Bone marrow (tissue), 2 donors: ENCODE measurements at places on chromosomes 6 and 20.

- DNase-seq: no peak
Observed at GRCh38 chr20:62238569-62239277, 402 bp downstream of the OSBPL2 start.

DNA sequence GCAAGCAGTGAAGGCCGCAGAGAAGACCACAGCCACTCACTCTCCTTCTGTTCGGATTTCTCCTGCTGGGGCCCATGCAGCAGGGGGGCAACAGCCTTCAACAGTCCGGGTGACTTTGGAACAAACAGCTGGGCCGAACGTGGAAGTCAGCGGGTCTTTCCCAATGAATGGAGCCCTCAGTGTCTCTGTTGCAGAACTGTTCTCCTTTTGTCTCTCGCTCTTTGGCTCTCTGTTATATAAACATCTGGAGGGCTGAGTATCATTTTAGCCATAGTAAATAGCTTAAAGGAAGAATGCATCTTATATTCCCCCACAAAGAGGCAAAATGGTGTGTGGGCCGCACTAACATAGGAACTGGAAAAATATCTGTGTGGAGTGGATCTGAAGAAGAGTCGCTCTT is 136.7 kb upstream of the RALGAPA2 start:
- no peak for DNase-seq

- DNase-seq: no peak
Observed at GRCh38 chr6:26032340-26033084, 54.7 kb upstream of the HFE start.

DNA sequence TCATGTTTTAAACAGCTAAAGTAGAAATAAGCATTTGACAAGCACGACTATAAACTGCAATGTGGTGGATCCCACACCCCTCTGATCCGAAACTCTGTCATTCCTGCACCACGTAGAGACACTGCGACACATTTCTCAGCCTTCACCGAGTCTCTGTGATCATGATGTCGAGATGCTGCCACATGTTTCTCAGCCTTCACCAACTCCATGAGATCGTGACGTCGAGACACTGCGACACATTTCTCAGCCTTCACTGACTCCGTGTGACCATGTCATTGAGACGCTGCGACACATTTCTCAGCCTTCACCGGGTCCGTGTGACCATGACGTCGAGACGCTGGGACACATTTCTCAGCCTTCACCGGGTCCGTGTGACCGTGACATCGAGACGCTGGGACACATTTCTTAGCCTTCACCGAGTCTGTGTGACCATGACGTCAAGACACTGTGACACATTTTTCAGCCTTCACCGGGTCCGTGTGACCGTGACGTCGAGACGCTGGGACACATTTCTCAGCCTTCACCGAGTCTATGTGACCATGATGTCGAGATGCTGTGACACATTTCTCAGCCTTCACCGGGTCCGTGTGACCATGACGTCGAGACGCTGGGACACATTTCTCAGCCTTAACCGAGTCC is 143.0 kb downstream of the TTLL2 start:
- no peak for DNase-seq

DNA sequence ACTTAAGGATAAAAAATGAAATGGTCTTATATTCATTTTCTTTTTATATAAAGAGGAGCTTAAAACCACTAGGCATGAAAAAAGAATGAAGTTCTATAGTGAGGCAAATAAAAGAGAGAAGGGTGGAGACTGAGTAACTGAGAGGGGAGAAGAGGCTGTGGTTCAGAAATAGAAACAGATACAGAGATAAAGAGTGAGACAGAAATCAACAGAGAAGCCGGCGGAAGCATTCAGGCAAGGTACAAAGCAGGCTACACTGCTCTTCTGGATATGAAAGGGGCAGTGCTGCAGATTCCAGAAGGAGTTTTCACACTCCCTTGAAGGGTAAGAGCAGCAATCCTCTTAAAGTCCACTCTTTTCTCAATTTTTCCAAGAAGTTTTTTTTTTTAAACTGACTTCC is 29.9 kb downstream of the NFATC2 start:
- DNase-seq: no peak

DNA sequence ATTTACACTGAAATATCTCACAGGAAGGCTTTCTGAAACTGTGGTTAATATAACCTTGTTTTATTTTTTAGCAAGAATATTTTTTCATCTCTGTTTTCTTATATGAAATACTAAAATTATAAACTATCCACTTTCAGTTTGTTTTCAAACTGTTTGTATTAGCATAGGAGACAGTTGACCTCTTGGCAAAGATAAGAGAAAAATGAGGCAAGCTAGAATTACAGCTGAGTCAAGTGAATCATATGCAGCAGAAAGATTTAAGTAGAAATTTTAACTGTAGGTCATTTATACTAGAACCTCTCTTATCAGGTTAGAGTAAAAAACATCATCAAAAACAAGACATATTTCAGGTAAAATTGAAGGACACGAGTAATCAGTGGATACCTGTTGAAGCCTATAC is 792.6 kb downstream of the PHF3 start:
- DNase-seq: no peak

- DNase-seq: no peak
Observed at GRCh38 chr6:139007428-139007827, 19.4 kb upstream of the REPS1 start.

DNA sequence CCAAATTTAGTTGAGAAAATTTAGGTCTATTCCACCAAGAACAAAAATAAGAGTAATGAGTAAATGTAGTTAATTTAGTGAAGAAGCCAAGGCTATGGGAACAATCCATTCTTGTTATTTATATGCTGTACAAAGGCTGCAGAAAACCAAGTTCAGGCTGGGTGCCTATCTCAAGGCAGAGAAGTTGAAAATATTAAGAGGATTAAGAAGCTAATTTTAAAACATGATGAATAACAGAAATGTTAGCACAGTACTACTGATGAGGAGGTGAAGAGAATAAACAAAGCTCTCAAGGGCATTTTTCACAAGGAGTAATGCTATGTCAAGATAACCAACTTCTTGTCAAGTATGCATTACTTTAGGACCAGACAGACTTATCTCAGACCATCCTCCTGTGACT is 68.6 kb downstream of the RCAN2 start:
- no peak for DNase-seq

GRCh38 chr6:87241304-87241703 is 81.1 kb upstream of the SMIM8 start:
- DNase-seq: no peak

DNA sequence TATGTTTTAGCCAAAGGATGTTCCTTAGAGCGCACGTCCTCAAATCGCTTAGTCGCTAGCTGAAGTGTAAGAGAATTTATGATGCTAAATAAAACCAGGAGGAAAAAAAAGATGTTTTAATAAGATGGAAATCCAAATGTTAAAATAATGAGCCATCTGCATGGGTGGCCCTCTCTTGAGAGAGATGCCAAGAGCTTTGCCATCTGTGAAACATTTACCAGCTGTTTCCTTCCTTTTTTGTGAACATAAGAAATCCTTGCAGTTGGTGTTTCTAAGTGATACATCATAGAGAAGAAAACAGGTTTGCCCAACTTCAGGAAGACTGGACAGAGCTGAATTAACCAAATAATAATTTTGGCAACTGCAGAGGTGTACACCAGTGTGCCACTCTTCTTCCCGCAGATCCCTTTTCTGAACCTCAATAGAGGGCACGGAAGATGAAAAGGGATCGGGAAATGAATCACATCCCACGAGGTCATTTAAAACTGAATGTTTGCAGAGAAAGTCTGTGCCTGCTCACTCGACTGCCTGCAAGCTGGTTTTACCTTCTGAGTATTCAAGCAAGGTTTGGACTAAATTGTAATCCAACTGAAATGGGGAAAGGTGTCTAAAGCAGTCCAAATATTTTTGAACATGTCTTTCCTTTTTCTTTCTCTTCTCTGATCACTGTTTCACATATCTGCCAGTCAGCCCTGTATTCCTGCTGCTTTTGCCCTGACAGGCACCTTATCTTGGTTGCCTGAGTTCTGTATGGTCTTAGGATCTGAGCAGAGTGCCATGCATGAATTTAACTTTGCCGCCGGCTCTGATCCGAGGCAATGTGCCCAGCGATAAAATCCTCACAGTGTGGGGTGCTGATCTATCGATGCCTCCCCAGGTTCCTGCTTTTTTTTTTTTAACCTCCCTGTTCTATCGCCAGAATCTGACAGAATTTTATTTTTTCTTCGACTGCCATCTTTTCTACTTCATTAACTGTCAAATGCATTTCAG is 35.5 kb upstream of the TSHZ2 start:
- DNase-seq: no peak

DNA sequence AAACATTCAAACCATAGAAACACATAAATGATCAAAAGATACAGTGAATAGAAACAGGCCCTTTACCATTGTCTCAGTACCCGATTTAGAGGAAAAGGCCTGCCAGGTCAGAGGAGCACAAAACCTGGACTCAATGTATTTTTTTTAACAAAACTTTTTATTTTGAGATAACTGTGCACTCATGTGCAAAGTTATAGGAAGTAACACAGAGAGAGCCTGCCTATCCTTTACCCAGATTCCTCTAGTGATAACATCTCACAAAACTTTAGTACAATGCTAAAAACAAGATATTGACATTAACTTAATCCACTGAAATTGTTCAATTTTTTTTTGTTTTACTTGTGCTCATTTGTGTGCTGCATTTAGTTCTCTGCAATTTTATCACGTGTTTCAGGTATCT is 36.8 kb upstream of the SAMD3 start:
- DNase-seq: no peak

DNA sequence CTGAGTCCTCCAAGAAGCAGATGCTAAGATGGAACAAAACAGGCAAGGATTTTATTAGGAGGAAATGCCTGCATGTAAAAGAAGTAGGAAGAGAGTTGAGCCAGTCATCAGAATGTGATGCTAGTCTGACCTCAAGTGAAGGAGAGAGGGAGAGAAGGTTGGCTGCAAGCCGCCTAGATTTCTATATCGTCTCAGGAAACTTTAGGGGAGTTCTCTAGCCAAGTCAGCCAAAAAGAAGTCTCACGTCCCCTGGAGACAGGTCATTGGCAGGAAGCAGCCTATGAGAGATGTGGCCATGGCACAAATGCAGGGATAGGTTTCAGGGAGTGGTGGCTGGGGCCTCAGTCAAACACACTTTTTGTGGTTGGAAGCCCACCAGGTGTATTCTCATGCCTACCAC is 378.0 kb downstream of the CD109 start:
- no peak for DNase-seq

- no peak for DNase-seq
Observed at GRCh38 chr6:63537959-63538300, 34.4 kb upstream of the LOC128125822 start.

GRCh38 chr6:106527979-106528378 is 101.3 kb downstream of the RTN4IP1 start:
- DNase-seq: no peak

DNA sequence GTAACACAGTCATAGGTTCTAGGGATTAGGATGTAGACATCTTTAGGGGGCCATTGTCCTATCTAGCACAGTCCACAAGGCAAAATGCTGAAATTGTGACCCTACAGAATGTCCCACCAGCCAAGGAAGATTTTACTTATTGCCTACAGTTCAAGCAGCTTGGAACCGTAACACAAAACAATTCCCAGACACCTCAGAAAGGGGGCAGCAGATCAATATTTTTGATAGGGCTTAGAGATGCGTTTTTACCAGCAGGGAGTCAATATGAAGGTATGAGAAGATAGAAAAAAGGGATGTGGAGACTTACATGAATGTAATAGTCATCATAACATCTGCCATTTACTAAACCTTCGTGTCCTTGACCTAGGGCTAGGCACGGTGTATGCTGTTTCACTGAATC is 81.0 kb downstream of the TMEM170B start:
- no peak for DNase-seq

- DNase-seq: no peak
Observed at GRCh38 chr6:98054453-98054852, 771.4 kb upstream of the MMS22L start.

DNA sequence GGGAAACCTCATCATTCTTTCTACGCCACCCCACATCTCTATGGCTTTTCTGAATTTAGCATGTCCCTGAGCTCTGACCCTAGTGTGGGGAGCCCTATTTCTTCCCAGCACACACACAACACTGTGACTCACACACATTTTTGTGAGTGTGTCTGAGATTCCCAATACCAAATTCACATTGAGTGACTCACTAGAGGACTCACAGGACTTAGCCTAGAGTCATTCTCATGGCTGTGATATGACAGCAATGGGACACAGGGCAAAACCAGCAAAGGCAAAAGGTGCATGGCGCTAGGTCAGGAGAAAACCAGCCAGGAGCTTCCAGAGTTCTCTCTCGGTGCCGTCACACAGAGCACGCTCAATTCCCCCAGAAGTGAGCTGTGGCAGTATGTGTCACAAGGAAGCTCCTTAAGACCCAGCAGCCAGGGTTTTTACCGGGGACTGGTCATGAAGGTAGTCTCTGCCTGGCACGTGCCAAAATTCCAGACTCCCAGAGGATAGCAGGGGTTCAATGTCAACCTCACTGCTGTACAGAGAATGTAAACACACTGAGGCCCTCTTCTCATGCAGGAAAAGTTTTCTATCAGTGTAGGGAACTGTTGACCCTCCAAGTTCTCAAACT is 6.2 kb downstream of the CSTL1 start:
- no peak for DNase-seq

- no peak for DNase-seq
Observed at GRCh38 chr6:140816681-140817080, 1316.0 kb upstream of the GJE1 start.

- DNase-seq: no peak
Observed at GRCh38 chr20:9516234-9516871, 2.0 kb downstream of the LAMP5 start.

DNA sequence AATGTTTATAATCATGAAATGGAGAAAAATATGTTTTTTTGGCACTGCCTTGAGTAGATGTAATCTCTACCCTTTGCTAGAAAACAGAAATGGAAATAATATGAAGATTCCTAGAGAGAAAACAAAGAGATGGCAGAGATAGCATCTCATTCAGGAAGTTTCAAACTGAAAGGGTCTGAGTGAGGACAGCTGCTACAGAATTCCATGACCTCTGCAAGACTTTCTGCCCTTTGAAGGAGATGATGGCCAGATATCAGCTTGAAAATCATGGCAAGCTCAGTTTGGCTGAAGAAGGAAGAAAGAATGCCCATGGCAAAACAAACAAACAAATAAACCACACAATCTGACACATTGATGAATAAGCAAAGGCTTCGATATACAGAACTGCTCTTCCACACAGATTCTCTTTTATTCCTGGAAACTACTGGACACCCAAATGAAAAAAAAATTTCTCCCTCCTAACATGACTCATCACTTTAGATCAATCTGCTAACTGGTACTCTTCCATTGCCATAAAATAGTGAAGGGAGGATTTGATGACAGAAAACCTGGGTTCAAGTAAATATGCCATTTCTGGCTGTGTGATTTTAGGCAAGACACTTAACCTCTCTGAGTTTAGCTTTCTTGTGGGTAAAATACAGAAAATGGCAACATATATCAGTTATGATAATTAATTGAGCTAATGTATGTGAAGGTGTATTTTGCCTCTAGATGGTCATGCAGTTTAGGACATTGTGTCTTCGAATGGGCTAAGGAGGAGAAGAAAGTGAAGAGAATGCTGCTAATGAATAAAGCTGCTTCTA is 105.9 kb upstream of the SPACA1 start:
- no peak for DNase-seq

- DNase-seq: no peak
Observed at GRCh38 chr6:42190554-42191183, 4.1 kb downstream of the GUCA1B start.
